PC-9 (cell line): ENCODE measurements at places on chromosomes 11 and 22.

DNA sequence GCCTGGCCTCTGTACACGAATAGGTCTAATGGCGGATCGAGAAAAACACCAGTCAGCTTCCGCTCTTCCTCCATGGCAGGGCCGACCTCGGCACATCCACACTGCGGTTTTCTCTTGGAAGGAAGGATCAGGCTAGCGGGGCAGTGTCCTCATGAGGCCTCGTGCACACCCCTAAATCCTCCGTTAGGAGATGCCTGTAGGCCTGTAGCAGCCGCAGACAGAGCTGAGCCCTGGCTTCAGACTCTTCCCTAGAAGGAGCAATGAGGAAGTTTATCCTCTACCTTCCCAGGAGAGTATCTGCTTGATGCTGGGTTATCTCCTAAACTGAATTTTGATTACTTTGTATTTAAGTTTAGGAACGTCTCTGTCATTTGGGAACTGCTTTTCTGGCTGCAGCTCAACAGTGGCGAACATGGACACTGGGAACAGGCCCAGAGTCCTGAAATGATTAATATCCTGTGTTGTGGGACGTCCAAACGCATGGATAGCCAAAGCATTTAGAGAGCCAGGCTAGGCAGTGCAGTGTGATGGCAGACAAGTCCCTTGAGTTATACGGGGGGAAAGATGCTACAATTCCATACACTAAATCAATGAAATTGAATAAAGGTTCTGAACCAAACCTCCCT, 16.5 kb upstream of the BMAL1 start:
- DNase-seq: no peak

DNA sequence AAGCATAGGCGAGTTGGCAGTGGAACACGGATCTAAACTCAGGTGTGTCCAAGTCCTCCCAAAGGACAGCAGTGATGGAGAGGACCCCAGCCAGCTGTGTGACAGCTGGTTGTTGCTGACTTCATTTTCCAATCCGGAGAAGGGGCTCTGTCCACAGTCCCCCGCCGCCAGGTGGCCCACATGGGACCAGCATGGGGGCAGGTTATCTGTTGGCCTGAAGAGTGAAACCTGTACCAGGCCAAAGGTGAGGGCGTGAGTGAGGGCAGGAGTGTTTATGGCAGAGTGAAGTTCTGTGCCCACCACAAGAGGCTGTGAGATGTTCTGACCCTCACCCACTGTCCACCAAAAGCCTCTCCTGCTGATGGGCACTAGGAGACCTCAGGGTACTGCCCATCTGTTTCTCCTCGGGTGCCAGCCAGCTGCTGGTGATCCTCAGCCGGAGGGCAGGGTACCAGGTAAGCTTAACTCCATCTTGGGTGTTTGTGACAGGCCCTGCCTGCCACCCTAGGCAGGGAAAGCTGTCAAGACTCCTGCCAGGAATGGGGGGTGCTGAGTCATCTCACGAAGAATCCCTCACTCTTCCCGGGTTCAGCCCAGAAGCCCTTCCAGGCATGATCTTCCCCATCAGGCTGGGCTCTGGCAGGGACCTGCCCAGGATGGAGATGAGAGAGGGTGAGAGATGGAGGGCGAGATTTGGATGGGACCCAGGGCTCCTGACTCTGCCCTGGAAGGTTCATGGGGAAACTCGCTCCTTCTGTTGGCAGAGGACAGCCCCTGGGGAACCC, 15.5 kb upstream of the TAB1 start:
- DNase-seq: no peak

DNA sequence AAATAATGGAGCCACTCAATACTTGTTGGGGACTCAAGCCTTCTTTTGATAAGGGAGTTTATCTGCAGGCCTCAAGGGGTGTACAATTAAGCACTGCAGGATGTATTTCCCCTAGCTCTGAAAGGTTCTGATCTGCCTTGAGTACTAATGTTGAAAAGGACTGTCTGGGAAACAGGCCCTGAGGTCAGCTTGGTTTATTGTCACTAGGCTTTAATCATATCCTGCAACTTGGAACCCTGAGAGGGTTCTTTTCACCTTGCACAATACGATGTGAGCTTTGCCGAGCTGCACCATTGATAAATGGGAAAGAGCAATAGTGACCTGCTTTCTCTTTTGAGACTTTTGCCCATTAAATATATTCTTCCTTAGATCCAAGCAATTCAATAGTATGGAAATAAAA, 31.6 kb upstream of the HORMAD2 start:
- DNase-seq: no peak

DNA sequence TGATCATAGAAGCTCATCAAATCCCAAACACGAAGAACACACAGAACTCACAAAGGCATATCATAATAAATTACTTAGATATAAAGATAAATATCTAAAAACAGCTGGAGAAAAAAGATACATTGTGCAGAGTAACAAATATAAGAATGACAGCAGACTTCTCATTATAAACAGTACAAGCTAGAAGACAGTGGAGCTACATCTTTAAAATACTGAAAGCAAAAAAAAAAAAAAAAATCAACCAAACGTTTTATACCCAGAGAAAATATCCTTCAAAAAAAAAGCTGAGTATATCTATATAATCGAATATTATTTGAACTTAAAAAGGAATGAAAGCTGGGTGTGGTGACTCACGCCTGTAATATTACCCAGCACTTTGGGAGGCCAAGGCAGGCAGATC, 90.0 kb downstream of the SBF2 start:
- no peak for DNase-seq

DNA sequence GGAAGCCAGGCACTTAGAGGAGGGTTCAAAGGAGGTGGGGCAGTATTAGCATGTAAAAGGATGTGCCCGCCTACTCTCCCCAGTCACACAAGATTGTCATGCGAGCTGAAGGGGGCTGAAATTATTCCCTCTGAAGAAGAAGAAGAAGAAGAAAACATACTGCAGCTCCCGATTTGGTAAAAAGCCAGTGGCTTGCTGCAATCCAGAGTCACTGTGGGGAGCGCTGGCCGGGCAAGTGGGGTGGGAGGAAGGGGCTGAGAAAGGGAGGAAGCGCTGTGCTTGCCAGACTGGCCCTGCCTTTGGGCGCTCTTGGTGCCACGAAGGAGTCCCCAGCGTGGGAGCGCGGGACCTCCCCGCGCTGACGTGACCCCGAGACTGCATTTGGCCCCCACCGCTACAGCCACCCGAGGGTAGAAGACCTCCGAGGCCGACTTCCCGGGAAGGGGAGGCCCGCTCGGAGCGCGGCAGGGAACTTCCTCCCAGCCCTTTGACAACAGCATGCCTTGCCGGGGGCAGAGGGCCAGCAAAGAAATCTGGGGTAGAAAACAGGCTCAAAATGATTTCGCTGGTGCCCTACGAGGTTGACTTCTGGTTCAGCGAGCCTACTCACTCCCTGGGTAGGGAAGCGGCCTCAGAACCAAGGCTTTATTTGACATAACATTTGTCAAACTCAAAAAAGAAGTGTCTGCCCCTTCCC, 906.3 kb downstream of the DLG2 start:
- DNase-seq: no peak

GRCh38 chr11:77619576-77620198, 17.9 kb downstream of the CLNS1A start:
- peak; percentile 56 for DNase-seq

DNA sequence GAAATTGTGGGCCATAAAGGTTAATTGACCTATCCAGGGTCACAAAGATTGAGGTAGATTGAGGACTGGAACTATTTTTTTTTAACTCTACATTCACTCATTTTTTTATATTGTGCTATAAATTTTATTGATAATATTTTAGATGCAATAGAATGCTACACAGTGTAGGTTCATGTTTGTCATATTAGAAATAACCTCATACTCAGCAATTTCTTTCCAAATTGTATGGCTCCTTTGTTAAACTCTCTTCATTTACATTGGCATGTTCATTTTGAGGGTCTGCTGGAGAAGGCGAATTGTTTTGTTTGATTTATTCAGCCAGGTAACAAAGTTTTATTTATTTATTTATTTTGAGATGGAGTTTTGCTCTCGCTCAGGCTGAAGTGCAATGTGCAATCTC, 44.6 kb downstream of the UVRAG start:
- no peak for DNase-seq

DNA sequence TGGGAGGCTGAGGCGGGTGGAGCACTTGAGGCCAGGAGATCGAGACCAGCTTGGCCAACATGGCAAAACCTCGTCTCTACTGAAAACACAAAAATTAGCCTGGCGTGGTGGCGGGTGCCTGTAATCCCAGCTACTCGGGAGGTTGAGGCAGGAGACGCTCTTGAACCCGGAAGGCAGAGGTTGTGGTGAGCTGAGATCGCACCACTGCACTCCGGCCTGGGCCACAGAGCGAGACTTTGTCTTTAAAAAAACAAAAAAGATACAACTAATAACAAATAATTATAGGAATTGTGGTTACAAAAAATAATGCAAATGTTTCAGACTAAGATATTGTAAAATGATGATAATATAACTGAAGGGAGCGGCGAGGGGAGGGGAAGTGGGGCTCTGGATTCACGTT, 90.3 kb upstream of the RTL6 start:
- no peak for DNase-seq

DNA sequence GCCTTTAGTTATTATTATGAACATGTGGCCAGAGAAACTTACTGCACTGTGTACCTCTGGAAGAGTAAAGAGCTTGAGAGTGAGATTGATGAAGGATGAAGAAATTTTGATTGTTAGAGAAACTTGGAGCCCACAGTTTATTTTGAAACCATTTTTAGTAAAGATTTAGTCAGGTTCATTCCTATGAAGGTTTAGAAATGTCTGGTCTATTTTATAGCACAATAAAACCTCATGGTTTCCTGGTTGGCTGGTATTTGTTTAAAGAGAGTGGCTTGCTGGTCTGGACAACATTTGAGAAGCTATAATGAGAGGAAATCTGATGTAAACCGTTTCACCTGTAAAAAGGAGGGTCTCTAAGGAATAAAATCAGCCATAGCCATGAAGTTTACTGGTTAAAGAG, 8.8 kb upstream of the PDE3B start:
- no peak for DNase-seq

GRCh38 chr11:82890002-82890341, 10.3 kb downstream of the PRCP start:
- no peak for DNase-seq

DNA sequence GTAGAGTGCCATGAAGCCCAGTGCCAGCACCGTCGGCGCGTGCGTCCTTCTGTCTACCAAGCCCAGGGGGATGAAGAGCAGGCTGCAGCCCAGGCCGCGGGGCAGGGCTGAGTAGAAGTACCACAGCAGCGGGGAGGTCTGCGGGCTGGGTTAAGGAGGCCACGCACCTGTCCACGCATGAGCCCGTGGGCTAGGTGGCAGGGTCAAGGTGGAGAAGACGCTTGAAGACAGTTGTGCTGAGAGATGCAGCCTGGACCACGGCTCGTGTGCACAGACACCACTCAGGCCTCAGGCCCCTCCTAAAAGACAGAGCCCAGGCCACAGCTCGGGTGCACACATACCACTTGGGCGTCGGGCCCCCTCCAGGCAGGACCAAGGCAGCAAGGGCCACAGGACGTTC, 10.4 kb downstream of the ALG12 start:
- no peak for DNase-seq

DNA sequence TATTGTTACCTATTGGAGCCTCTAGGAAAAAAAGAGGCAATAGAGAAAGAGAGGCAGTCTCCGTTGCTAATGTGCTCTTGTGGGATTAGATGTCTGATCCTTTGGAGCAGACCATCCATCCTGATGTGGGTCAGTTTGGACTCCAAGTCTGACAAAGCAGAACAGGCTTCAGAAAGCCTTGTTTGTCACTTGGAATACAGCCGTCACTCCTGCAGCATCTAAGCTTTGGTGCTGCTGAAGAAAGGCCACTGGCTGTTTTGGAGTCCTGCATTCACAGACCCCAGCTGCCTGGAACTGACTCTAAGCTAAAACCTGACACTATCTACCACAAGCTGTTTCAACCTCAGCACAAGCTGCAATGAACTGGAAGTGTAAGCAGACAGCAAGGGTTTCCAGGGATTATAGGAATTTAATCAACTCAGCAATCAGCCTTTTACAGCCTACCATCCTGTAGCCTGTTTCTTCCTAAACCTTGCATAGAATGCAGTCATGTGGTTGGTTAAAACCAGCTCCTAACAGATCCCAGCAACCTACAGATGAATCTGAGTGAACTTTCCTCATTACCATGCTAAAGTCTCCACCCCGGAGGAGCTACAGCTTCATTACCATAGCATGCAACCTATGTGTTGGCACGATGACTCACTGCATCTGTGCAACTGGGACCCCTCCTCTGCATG, 3.7 kb upstream of the PLAAT4 start:
- no peak for DNase-seq

GRCh38 chr11:126162306-126163030, 49.0 kb downstream of the RPUSD4 start:
- no peak for DNase-seq

DNA sequence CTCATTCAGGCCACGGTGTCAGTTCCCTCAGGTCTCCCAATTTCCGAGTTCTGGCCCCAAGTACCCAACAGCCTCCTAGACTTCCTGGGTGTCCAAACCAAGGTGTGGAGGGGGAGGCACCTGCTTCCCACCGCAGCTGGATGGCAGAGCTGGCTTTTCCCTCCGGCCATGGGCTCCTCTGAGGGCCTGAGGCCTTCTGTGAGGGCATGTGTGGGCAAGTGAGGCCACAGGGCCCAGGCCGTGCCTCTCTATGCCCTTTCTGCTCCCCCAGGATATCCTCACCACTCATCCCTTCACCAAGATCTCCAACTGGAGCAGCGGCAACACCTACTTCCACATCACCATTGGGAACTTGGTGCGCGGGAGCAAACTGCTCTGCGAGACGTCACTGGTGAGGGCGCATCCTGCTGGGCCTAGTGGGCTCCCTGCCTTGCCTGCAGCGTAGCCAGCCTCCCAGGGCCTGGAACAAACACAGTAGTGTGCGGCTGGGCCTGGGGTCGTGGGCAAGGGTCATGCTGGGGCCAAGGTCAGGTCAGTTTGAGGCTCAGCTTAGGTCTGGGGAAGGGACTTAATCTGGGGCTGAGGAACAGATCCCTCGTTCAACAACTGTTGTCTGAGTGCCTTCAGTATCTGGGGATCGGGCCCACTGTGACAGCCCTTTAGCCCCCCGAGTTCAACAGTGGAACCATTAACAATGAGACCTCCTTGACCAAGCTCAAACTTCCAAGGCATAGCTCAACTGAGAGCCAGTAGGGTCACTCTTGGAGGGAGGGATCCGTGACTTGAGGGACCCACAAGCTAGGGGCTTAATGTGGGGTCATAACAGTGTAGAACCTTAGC, 85.8 kb downstream of the MYO7A start:
- DNase-seq: no peak

DNA sequence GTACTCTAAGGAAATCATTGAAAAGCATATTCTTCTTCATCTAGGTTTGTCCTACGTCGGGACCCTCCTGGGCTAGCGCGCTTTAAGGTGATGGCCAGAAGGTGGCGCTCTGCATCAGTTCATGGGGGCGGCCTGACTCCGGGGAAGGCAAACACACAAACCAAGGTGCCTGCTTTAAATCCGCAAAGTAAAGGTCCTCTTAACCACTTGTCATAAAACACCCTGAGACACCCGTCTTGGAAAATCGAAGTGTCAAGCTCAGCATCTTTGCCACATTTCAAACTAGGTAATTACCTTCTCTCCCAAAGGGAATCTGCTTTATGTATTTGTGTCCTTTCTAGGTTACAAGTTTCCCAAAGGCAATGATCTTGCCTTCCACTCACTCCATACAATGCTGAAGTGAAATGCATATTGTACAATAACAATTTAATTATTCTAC, 33.9 kb downstream of the LMO2 start:
- DNase-seq: peak; percentile 72

GRCh38 chr22:46935506-46936377, 173.3 kb downstream of the TBC1D22A start:
- DNase-seq: no peak
